Osteoblast (primary cell): ENCODE measurements at places on chromosomes 6 and 20. TPM values are rescaled to one million over a fixed set of nuclear protein-coding genes. Genes with fewer than 3 reads are reported as not detected.

The FAM209A gene
- total RNA-seq, result under 0.01 TPM in 1 of 2 replicates, not detected in the other

GRCh38 chr20:43238266-43238665 is 48.6 kb upstream of the PTPRT start:
- no peak for DNase-seq

The MUC22 gene
- total RNA-seq, result not detected in 2 replicates

DNA sequence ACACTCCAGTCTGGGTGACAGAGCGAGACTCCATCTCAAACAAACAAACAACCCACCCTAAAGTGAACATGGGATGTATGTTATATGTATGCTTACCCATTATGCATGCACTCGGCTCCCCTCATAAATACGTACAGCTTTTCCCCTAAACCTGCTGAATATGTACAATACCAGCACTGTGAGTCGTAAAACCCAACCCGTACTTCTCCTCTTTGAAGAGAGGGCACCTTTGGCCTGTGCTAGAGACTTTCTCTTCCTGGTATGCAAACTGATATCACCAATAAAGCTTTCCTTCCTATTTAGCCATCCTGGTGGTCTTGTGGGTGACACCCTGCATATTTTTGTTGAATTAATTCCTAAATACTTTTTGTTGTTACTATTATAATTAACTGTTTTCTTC is 51.3 kb downstream of the VSTM2L start:
- no peak for DNase-seq
